ENCODE measurements at places on chromosomes 5 and 9.

DNA sequence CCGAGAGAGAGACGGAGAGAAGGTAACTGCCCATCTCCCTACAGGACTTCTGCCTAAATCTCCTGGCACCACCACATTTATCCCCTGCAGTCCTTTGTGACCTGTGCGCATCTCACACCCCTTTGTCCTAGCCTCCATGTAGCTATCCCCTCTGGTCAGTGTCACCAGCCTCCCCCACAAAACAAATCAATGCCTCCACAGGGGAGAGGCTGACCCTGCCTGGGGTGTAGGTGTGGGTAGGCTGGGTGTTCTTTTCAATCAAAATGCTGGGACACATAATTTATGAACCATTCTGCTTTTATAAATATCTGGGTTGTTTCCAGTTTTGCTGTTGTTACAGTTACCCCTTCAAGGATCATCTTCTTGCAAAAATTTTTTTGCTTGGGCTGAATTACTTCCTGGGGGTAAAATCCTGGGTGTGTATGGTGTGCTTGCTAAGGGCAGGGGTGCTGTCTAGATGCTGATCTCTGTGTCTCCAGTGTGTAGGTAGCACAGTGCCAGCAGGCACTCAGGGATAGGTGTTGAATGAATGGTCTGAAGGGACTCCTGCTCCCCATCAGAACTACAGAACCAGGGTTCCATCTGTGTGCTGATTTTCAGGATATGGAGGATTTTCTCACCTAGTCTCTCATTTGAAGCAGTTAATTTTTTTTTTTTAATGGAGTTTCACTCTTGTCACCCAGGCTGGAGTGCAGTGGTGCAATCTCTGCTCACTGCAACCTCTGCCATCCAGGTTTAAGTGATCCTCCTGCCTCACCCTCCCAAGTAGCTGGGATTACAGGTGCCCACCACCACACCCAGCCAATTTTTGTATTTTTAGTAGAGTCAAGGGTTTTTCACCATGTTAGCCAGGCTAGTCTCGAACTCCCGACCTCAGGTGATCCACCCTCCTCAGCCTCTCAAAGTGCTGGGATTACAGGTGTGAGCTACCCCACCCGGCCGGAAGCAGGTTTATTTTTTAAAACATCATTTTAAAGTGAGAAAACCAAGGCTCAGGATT lies at the start of gene GARIN3:
TSS of gene GARIN3 (minus strand) at position 51 of the 1,000 bp plus-strand sequence. CDS start 96 bp downstream, outside the sequence.
- DNase-seq: no peak

- no peak for DNase-seq
These were observed 688.4 kb downstream of the PTPRD start for GRCh38 chr9:9924376-9924775.

DNA sequence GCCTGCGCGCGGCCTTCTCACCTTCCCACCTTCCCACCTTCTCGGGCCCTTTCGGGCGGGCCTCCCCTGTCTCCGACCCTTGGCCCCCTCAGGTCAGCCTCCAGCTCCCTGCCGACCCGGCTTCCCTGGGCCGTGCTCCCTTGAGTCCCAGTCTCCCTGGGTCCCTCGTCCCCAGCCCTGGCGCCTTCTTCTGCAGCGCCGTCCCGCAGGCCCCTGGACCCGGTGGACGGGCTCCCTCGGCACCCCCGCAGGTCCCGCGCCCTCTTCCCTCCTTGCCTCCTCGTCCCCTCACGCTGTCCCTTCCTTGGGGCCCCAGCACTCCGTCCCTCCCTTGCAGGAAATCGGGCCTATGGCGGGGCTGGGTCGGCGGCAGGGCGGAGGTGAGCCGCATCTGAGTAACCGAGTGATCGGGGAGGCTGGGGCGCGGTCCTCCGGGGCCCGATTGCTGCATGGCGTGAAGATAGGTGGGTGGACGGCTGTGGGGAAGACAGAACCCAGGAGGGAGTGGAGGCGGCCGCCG lies 7.6 kb downstream of the ARPC5L start:
- no peak for DNase-seq

GRCh38 chr5:61790678-61791077 lies 458.6 kb downstream of the ZSWIM6 start:
- no peak for DNase-seq

GRCh38 chr5:167872791-167873190 lies 418.7 kb upstream of the WWC1 start:
- no peak for DNase-seq

GRCh38 chr9:36966371-36967097 lies 67.5 kb downstream of the PAX5 start:
- DNase-seq: no peak

- peak; percentile 40 for DNase-seq
These were observed 16.2 kb downstream of the GPR21 start for GRCh38 chr9:123049589-123050222.

DNA sequence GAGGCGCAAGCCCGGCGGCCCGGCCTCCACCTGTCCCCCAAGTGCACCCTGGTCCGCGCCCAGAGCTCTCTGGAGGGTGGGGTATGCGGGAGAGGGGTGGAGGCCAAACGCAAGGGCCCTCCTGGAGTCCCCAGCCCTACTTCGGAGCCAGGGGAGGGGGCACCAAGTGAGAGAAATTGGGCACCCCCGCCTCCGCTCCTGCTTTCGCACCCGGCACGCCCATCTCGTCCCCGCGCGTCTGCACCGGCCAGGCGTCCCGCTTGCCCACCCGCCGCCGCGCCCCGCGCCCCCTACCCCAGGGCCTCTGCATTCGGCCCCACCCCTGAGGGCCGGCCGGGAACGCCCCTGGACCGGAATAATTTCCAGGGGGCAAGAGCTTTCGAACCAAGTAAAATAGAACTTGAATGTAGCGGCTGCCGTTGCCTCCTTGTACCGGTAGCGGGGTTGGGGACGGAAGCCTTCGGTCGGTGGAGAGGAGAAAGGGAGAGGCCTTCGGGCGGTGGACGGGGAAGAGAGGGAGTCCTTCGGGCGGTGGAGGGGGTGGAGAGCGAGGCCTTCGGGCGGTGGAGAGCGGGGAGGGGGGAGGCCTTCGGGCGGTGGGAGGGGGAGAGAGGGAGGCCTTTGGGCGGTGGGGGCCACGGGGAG lies 694 bp upstream of the PHPT1 start:
- peak; percentile 68 for DNase-seq

DNA sequence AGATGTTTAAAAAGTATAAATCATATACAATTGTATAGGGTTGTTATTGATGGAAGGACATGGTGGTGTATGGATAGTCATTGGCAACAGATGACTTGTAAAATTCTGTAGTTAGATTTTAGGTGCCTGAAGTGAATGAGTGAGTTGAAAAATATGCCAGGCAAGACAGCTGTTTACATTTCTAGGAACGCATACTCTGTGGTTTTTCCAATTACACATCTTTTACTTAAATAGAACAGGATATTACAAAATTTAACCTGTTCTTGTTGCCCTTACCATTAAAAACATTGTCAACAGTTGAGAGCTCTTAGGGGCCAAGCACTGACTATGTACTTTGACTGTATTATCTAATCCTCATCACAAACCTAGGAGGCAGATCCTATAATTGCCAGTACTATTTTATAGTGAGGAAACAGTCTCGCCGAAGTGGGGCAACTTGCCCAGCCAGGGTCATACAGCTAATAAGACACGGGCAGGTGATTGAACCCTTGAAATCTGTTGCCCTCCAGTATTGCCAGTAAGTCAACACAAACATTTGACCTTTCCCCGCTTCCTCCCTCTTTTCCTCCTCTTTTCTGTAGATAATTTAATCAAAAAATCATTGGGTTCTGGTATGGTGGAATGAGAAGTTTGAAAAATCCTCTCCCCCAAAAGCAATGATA lies 88.6 kb downstream of the MACROH2A1 start:
- DNase-seq: no peak

DNA sequence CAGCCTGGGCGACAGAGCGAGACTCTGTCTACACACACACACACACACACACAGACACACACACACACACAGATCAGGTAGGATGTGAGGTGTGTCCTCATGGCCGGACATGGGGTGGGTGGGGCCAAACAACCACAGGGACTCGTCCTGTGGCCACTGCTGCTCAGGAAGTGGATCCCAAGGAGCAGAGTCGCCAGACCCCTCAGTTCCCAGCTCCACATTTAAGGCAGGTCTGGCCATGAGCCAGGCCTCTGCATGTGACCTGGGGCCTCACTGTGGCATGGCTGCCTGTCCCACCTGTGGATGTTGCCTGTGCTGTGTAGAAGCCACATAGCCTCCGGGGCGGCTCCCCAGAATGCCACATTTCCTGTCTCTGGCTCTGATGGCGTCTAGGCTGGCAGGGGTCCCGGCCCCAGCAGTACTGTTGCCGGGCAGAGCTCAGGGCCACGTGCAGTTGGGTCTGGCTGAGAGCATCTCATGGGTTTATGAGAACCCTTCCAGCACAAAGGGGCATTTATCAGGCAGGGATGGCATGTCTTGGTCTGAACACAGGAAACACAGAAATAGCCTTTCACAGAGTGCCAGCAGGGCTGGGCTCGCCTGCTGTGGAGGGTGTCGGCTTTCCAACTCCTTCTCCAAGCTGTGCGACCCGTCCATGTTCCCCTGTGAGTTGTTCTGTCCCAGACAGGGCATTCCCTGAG lies 9.9 kb upstream of the NINJ1 start:
- DNase-seq: no peak

DNA sequence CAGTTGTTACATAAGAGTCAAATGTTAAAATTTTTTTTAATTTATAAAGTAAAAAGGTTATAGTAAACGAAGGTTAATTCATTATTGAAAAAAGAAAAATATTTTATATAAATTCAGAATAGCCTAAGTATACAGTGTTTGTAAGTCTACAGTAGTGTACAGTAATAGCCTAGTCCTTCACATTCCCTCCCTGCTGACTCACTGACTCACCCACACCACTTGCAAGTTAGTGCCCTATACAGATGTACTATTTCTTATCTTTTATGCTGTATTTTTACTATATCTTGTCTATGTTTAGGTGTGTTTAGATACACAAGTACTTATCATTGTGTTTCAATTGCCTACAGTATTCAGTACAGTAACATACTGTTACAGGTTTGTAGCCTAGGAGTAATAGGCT lies 57.6 kb downstream of the MAMDC2 start:
- DNase-seq: no peak

GRCh38 chr9:136392538-136393449 lies 7.2 kb downstream of the SNAPC4 start:
- DNase-seq: no peak

DNA sequence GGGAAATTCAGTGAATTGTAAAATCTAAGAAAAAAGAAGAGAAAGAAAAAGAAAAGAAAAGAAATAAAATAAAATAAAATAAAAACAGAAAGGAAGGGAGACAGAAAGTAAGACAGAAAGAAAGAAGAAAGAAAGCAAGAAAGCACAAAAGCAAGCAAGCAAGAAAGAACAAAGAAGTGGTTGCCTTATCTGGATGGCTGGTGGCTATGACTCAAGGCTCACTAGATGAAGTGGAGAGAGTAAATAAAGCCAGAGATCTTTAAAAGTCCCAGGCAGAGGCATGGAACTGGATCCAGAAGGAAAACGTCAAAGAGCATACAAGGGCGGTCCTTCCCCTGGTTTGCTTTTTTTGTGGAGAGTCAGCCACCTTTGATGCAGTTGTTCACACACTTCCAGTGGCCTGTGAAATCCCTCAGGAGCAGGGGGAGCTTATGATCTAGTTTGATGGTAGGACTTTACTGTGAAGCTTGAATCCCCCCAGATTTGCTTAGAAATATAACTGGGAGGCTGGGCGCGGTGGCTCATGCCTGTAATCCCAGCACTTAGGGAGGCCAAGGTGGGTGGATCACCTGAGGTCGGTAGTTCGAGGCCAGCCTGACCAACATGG lies 176.7 kb upstream of the HMHB1 start:
- DNase-seq: no peak

DNA sequence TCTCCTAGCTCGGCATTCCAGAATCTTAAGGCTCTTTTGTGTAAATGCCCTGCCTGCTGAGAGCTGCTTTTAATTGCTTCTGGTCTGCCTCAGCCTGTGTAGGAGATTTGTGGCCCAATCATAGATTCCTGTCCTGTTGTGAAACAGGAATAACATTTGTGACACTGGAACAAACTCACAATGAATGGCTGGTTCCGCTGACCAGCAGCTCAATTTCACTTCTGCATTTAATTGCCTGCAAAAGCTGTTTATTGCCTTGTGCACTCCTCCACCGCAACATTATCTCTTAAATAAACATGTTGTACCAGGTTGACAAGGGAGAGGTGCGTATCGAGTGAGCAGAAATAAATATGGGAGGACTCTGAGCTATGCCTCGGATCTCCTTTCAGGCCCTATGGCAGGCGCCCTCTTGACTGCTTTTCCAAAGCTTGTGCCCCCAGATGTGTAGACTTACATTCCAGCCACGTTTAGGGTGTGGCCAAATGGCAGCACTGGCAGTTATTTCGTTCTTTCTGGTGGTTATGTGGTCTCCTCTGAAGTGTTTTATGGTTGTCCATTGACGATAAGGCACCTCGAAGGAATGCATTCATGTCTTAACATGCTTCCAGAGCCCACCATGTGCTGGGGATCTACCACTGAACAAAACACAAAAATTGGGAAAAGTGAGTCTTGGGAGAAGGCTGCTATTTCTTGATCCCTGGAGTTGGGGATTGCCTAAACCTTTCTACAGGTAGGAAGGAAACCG lies 58.1 kb downstream of the DMRT1 start:
- no peak for DNase-seq

DNA sequence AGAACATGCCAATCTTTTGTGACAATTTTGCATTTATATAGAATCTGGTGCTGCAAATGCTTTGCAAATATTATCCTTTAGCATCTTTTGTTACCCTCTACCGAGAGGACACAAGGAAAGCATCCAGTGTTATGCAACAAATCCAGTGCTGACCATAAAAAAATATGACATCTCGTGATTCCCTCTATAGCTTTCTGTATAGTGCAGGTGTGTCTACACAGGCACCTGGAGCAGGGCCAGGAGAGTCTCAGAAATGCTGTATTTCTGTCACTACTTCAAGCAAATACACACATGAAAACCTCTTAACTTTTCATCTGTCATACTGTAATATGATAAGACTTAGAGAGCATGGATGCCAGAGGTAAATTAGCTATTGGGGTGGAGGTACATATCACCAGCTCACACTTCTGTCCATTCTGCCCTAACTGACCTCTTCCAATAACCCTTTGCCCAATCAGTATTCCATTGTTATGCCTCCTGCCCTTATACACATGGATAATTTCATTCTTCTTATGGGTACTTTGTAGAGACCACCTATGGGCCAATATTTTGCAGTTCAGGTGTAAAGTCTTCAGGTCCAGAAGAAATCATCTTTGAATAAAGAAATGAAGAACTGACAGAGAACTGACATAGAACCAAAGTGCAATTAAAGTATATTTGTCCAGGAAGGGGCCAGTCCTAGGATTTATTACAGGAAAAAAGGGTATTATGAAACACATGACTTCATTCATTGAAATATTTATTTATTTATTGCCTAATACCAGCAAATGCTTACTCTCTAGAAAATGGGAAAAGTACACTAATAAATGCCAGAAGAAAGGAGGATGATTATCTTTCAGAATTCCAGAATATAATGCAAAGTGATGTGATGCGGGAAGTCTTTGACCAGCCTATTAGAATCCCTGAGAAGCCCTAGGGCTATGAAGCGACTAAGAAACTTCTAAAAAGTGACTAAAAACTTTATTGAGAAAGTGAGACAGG lies 106.5 kb downstream of the EPB41L4A start:
- no peak for DNase-seq
